Left colon (tissue), 2 donors: ENCODE measurements at places on chromosomes 12 and 14.
A peak's percentile ranks its signal among the peaks of the same experiment; 100 is the strongest.

DNA sequence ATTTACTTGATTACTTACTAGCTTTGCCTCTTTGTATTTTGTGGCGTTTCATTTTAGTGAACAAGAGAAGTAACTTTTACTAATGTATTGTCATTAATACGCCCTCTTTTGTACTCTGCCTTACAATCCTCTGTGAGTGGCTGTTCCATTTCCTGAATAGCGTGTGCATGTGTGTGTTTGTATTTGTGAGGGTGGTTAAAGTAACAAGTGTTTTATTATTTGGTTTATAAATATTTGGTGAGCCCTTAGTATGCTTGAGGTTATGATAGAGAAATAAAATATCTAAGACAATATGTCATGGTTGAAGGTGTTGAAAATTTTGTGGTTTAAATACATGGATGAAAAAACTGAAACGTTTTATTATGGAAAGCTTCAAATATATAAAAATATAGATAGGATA is 71.7 kb upstream of the REP15 start:
- no peak for DNase-seq

GRCh38 chr12:12976366-12976765 is 23.7 kb downstream of the HEBP1 start:
- DNase-seq = no peak

DNA sequence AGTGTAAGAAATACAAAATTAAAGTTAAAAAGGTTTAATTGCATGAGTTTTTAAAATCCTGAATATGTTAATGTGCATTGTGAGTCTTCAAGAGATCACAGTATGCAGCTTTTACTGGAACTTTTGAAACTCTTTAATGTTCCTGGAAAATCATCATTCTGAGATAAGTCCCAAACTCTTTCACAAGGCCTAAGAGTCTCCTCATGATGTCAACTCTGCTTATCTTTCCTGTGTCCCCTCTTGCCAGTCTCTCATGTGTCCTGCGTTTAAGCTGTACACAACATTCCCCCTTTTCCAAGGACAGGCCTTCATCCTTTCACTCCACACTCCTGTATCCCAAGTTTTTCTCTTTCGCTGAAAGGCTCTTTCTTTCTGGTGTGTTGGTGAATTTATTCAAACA is 380.1 kb downstream of the SOX5 start:
- DNase-seq = no peak

- DNase-seq = no peak
Observed at GRCh38 chr14:101477648-101478047, 83.6 kb upstream of the DIO3 start.

DNA sequence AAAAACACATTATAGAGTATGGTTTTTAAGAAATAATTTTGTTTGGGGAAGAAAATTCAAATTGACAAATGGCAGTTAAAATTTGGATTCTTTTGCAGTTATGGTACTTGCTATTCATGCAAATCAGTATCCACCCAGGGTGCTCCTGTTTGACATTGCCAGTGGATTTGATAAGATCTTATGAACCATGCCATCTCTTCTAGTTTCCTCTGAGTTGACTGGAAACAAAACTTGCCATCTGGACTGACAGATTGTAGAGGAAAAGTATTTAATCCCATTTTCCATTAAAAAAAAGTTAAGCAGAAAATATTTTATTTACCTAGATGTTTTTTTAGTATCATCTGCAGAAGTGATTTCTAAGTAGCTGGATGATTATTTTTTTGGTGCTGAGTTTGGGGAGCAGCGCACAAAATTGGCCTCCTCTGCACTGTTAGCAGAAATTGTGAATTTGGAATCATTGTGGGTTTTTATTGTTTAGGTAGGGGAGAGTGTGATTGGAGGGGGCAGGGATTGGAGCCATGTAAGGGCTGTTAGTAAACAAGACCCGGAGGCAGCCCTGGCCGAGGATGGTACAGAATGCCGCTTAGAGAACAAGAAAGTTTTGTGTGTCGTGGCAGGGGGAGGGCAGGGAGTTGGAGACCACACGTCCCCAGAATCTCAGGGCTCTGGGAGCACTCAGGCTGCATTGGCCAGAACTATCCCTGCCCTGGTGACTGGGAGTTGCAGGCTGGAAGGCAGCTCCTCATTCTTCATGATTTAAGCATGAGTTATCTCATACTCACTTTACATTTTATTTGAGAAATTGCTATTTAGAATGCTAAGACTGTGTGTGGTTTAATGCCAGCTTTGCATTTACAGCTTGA is 56.6 kb downstream of the WDR20 start:
- DNase-seq = no peak

- DNase-seq = peak; percentile 38
Observed at GRCh38 chr12:117105902-117106301, 6.7 kb upstream of the TESC start.

GRCh38 chr14:22848351-22849164 is 12.2 kb downstream of the MMP14 start:
- DNase-seq = peak; percentile 50

- DNase-seq = no peak
Observed at GRCh38 chr12:49521389-49521788, 17.4 kb upstream of the KCNH3 start.

- DNase-seq = no peak
Observed at GRCh38 chr14:93893661-93894261, 33.4 kb upstream of the FAM181A start.

DNA sequence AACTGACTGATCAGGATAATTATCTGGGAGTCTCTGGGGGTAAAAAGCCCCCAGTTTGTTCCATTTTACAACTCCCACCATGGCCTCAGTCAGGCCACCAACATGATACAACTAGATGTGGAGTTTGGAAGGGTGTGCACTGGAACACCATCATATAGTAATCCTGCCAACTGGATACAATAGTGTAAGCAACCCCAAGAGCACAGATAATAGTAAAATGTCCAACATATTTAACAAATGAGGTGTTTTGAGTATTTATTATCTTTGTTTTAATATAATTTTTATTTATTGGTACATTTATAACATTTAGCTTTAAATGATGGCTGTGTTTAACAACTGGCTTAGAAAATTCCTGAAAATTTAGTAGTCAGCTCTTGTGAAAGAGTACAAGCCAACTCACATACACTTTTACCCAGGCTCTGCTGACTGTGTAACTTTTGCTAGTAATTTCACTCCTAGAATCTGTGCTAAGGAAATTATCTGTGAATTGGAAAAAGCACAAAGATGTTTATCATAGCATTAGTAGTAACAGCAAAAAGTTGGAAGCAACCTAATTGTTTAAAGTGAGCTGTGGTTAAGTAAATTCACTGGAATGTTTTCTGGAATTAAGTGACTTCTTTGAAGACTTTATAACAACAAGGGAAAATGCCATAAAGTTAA is 196.8 kb downstream of the RAD51B start:
- DNase-seq = no peak

GRCh38 chr14:69956970-69957369 is 77.8 kb downstream of the SMOC1 start:
- no peak for DNase-seq

- no peak for DNase-seq
Observed at GRCh38 chr12:56728139-56728861, 3.2 kb upstream of the NACA start.

DNA sequence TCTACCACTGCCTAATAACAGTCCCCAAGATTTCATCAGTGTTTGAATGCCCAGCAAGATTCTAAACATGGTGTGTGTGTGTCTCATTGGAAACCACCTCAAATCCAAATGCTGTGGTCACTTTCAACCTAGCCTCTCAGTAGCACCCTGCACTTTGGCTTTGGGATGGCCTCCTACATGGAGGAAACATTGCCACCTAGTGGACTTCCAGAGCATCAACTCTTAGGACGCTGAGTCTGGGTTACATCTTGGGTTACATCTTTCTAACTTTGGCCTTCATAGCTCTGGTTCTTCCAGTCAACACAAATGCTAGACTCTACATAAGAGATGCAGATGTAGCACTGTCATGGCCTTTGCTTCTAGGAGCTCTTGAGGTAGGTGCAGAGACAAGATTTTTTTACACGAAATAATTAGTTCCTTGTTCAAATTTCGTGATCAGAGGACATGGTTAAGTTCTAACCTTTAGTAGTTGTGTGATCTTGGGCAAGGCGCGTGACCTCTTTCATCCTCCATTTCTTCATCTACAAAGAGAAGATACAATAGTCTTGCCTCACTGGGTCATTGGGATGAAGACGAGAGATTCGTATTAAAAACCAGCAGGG is 113.5 kb upstream of the VASH1 start:
- no peak for DNase-seq

DNA sequence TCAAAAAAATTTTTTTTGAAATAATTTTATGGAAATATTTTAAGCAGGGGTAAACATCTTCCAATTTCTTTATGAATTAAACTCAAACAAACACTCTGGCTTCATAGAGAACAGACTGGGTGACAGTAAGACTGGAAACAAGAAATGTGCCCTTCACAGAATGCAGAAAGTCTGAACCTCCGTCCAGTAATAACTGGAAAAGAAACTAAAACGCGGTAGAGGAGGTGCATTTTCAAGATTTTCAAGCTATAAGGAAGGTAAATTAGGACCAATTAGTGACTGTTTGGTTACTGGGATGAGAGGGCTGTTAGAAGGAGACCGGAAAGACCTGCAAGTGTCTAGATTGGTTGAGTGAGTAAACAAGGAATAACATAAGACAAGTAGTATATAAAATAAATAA is 245.7 kb downstream of the CEP128 start:
- no peak for DNase-seq

DNA sequence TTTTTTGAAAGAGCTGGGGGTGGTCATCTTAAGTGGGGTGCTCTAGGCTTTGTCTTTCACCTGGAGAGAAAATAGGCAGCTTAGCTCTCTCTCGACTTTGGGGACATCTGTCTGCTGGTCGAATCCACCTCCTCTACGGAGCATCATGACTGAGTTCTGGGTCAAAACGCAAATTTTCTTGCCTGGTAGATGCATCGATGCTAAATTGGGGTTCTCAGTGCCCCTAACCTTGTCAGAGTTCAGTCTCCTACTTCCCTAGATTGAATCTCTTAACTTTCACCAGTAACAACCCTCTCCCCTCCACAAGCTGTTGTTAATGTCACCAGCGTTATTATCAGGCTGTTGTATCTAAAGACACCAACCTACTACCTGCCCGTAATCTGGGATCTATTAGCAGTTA is 682 bp downstream of the FLRT2 start:
- no peak for DNase-seq

DNA sequence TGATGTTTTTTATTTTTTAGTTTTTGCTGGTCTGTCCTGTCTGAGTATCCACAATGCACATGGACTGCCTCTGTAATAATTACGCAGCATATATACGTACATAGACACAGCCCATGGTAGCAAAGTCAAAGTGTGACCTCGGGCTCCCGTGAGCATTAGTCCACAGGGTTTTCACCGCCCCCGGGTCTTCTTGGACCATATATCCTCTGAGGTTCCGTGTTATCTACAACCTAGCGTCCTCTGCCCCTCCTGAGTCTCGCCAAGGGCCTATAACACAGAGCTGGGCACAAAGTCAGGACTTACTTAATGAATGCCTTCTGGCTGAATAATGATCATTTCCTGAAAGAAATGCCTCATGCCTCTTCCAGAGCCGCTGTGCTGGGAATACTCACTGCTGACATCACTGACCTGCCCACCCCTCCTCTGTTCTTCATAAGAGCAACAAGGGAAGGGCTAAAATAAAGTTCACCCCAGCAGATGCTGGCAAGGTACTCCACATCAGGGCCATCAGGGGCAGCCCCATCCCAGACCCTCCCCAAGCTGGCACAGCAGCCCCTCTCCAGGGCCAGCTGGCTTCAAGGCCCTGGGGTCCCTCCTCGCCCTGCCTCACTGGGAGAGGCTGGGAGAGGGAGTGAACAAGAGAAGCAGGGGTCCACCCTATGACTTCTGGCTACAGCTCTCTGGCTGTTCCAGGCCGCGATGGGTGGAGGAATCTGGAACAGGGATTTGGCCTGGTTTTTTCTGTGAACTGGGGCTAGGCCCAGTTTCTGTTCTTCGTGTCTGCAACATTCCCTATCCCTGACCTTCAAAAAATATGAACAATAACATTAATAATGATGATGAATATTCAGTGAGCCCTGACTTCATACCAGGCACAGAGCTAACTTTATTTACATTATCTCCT is 7.9 kb downstream of the HDAC7 start:
- DNase-seq = peak; percentile 49

DNA sequence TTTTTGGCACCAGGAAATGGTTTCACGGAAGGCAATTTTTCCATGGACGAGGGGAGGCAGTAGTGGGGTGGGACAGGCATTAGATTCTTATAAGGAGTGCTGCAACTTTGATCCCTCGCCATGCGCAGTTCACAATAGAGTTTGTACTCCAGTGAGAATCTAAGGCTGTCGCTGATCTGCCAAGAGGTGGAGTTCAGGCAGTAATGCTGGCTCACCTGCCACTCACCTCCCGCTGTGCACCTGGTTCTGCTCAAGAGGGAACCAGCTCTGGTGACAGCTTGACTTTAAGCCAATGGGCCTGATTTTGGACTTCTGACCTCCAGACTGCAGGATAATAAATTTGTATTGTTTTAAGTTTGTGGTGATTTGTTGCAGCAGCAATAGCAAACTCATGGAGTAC is 80.8 kb upstream of the TTC7B start:
- DNase-seq = peak; percentile 46

DNA sequence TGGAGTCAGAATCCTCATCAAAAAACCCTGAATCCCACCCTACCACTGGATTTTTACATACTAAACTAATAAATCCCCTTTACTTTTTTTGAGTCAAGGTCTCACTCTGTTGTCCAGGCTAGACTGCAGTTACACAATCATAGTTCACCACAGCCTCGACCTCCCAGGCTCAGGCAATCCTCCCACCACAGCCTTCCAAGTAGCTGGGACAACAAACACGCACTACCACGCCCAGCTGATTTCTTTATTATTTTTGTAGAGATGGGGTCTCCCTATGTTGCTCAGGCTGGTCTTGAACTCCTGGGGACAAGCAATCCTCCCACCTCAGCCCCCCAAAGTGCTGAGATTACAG is 24.3 kb downstream of the SPTSSA start:
- DNase-seq = no peak
